HTR-8/SVneo (cell line): ENCODE measurements at places on chromosomes 4 and X.

DNA sequence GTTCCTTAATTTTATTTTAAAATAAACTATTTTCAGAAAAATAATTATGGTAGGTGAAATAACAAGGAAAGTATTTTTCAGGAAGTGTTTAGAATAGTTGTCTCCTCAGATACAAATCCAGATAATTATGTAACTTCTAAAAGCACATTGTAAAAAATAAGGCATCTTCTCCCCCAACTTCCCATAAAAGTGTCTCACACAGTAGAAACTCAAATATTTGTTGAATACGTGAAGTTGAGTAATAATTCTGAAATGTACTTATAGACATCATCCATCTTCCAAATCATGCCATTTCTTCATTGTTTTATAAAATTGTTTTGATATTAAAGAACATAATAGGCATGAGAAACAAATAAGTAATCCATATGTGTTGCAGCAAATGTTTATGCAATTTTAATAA lies 18.0 kb downstream of the SHISA3 start:
- DNase-seq: no peak

- no peak for DNase-seq
Measured at GRCh38 chr4:1105067-1105466, 8.3 kb downstream of the RNF212 start.

DNA sequence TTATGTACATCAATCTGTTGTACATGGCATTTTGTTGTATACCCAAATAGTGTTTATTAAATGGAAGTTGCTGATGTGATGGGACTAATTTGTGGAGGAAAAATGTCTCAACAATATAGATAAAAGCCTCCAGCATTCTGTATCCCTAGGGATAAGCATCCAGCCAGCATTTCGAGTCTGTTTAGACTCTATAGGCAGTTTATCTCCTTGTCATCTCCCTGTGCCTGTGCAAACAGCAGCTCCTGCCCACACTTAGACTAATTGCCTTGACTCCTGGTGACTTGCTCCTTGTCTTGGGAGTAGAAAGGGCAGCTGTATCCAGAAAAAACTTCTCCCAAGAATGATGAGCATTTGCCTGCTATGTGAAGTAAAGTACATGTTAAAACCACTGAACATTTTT lies 83.8 kb downstream of the DOCK11 start:
- no peak for DNase-seq

- no peak for DNase-seq
Measured at GRCh38 chr4:42720533-42720932, 63.6 kb upstream of the ATP8A1 start.
